Anterior cingulate cortex (tissue), 58 donors: ENCODE measurements at places on chromosomes 13 and 19.
A peak's percentile ranks its signal among the peaks of the same experiment; 100 is the strongest.

- DNase-seq: no peak
Observed at GRCh38 chr13:46963904-46964303, 67.1 kb upstream of the HTR2A start.

- no peak for DNase-seq
Observed at GRCh38 chr13:94560116-94560515, 35.8 kb downstream of the TGDS start.

- no peak for DNase-seq
Observed at GRCh38 chr19:56491399-56491798, 14.3 kb upstream of the ZNF667 start.

DNA sequence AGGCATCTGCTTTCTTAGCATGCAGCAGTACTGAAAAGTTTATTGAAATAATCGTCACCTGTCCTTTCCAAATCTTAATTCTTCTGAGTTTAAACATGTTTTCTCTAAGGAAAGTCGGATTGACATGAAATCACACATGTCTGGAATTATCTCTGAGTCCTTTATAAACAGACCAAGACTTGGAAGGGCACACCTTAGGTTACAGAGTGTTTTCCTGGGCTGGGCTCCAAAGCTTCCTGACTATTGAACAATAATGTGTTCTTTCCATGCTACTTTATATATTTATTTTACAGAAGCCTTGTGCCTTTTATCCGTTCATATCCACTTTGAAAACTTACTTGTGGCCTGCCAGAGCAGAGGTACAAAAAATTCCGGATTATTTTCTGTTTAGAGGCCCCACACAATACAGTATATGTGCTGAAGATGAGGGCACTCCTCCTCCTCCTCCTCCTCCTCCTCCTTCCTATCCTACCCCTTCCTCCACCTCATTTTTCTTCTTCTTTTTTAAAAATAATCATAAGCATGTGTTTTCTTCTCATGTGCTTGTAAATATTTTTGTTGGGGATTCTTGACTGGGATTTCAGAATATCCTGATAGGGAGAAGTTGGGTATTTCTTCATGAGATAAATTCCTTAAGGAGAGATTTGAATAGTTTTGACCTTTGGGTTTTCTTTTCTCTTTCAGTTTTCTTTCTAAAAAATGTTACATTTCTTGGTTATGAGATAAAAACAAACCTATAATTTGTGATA is 52.3 kb downstream of the LRCH1 start:
- no peak for DNase-seq

DNA sequence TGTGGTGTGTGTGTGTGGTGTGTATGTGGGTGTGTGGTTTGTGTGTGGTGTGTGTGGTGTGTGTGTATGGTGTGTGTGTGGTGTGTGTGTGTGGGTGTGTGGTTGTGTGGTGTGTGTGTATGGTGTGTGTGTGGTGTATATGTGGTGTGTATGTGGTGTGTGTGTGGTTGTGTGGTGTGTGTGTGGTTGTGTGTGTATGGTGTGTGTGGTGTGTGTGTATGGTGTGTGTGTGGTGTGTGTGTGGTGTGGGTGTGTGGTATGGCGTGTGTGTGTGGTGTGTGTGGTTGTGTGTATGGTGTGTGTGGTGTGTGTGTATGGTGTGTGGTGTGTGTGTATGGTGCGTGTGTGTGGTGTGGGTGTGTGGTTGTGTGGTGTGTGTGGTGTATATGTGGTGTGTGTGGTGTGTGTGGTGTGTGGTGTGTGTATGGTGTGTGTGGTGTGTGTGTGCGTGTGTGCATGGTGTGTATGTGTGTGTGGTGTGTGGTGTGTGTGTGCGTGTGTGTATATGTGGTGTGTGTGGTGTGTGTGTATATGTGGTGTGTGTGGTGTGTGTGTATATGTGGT is 8.7 kb downstream of the SHISA7 start:
- no peak for DNase-seq

GRCh38 chr13:105972811-105973590 is 562.5 kb downstream of the EFNB2 start:
- DNase-seq: no peak

- DNase-seq: no peak
Observed at GRCh38 chr19:30378701-30379100, 6.5 kb downstream of the ZNF536 start.

GRCh38 chr19:35752746-35753350 is 4.0 kb downstream of the HSPB6 start:
- DNase-seq: no peak

DNA sequence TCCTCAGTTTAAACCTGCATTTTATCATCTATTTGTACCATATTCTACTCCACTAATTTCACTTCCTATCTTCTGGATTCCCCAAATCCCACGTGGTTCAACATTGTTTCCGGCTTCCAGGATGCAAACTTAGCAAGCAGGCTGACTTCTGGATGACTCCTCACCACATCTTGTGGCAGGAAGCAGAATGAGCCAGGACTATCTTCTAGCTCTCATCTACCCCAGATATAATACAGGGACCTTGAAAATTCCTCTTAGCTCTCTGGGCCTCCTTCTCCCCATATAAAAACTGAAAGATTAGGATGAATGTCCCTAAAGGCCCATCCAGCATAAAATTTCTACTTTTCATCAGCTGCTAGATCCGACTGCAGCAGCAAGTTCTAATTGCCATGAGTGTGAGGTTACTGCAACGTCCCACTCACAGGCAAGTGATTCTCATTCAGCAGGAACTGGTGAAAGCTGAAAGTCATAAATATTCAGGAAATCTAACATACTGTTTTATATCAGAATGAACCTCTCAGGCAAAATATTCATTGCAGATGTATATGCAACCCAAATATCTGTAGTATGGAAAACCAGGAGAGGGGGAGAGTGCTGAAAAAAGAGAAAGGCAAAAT is 93.4 kb downstream of the KCTD12 start:
- no peak for DNase-seq

- DNase-seq: no peak
Observed at GRCh38 chr19:3573162-3573857, 566 bp downstream of the HMG20B start.

- DNase-seq: no peak
Observed at GRCh38 chr13:29131881-29132668, 311.9 kb downstream of the MTUS2 start.

DNA sequence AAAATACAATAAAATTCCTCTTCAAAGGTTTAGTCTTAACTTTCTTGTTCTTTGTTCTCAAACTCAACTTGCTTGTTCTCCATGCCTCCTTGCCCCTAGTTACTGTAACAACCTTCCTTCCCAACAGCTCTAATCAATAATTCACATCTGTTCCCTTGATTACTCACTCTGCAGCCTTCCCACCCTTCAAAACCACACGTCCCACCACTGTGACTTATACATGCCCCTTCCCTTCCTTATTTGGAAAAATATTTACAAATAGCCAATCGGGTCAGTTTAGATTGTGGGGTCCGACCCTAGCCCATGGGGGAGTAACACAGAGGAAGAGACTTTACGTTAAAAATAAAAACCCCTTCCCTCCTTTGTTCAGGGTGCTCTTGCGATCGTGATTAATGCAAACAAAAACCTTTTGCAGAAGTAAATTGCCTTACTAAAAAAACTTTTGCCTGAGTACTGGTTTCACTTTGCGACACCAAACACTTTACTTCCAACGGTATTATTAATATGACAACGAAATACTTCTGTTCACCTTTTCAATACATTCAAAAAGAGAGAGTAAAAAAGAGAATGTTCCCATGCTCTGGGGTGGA is 512 bp upstream of the ZNF93 start:
- no peak for DNase-seq

GRCh38 chr19:34639491-34640085 is 37.4 kb downstream of the SCGB2B2 start:
- peak; percentile 1 for DNase-seq

- no peak for DNase-seq
Observed at GRCh38 chr19:1057176-1057855, 9.7 kb upstream of the ARHGAP45 start.

GRCh38 chr19:44512326-44513298 is 12.3 kb upstream of the ZNF180 start:
- no peak for DNase-seq

GRCh38 chr19:14450168-14450874 is 17.2 kb downstream of the PKN1 start:
- DNase-seq: no peak

DNA sequence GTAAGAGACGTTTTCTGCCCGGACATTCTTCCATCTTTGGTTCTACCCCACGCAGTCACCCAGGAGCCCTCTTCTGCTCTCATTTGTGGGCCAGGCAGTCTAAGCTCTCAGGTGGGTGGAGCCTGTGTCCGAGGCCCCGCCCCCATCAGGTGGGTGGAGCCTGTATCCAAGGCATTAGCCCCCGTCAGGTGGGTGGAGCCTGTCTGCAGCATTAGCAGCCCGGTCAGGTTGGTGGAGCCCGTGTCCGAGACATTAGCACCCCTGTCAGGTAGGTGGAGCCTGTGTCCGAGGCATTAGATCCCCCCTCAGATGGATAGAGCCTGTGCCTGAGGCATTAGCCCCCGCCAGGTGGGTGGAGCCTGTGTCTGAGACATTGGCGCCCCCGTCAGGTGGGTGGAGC is 45.5 kb upstream of the C13orf46 start:
- DNase-seq: no peak

DNA sequence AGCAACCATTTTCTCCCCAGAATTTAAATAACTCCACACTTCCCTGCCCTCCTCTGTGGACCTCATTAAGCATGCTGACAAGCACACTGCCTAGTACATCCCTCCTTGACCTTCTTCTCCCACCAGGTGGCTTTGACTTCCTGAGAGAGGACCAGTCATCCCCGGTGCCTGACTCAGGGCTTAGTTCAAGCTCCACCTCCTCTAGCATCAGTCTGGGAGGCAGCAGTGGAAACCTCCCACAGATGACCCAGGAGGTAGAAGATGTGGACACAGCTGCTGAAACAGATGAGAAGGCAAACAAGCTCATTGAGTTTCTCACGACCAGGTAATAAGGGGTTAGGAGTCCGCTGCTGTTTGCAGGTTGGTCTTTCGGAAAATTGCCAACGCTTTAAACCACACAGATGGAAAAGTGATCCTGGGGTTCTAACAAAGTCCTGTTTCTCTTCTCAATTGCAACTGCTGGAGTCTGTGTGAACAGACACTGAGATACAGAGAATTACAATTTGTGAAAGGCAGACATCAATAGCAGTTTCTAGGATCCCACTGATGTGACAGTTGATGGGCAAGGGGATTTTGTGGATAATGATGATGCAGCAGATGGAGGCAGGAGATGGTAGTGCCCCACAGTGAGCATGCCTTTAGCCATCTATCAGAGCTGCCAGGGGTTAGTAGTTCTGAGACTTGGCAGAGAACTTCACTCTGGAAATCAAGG is 86.7 kb downstream of the ZAR1L start:
- DNase-seq: no peak

DNA sequence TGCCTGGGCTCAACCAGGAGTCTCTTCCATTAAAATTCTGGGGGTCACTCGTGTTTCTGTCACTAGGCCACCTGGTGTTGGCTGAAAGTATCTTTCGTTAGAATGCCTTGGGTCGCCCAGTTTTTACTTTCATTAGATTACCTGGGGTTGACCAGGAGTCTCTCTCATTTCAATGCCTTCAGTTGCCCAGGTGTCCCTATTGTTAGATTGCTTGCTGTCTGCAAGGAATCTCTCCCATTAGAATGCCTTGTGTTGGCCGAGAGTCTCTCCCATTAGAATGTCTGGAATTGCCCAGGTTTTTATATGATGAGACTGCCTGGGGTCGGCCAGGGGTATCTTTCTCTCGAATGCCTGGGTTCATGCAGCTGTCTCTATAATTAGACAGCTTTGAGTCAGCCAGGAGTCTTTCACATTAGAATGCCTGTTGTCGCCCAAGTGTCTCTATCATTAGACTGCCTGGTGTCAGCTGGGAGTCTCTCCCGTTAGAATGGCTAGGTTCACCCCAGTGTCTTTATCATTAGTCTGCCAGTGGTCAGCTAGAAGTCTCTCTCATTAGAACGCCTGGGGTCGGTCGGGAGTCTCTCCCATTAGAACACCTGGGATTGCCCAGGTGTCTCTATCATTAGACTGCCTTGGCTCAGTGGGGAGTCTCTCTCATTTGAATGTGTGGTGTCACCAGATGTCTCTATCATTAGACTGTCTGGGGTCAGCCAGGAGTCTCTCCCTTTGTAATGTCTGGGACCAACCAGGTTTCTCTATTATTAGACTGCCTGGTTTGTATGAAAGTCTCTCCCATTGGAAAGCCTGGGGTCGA is 1446.8 kb downstream of the UQCRFS1 start:
- DNase-seq: no peak

- no peak for DNase-seq
Observed at GRCh38 chr13:41668130-41668757, 210.9 kb downstream of the RGCC start.

- no peak for DNase-seq
Observed at GRCh38 chr13:101645871-101646270, 193.4 kb downstream of the ITGBL1 start.

DNA sequence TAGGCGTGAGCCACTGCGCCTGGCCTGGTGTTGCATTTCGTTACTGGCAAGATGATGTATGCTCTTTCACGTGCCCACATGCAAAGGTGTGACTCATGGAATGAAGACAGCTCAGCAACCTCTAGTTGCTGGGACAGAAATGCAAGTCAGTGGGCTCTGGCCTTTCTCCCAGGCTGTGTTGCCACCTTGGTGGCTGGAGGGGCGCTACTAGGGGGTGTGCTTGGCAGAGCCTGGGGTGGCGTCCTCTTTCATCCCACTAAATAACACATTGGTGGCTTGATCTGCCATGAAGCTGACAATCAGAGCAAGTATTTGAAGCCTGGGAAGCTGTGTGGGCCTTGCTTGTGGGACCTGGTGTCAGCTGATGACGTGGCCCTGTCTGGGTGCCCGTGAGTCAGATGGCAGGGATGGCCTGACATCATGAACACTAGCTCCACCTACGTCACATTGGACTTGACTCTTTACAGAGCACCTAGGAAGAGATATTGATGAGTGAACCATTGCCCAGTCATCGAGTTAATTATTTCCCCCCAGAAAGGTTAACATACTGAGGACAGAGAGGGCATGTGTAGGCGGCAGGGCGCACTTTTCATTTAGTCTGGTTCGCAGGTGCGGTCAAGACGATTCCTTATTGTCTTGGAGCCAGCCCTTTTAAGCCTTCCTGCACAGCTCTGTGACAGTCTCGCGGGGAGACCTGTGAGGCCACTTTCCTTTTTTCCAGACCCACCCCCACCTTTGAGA is 154.2 kb downstream of the TM9SF2 start:
- no peak for DNase-seq

DNA sequence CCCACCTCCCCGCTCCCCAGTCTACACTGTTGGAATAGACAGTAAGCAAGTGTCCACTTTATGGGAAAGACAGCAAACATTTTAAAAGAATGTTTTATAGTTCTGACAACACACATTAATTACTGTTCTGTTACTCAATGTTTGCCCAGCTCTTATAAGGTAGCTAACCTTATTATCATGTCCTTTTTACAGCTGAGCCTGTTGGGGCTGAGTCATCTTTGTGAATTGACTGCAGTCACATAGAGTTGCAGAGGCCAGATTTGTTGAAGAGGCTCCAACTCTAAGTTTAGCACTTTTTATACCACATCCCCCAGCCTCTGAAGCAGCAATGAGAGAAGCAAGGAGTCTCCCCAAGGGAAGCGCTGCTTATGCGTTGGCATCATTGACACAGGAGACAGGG is 76.2 kb downstream of the C13orf42 start:
- no peak for DNase-seq

- no peak for DNase-seq
Observed at GRCh38 chr13:95447814-95448213, 104.7 kb upstream of the CLDN10 start.
